ENCODE measurements at places on chromosomes 1 and 21.
A peak's percentile ranks its signal among the peaks of the same experiment; 100 is the strongest.

DNA sequence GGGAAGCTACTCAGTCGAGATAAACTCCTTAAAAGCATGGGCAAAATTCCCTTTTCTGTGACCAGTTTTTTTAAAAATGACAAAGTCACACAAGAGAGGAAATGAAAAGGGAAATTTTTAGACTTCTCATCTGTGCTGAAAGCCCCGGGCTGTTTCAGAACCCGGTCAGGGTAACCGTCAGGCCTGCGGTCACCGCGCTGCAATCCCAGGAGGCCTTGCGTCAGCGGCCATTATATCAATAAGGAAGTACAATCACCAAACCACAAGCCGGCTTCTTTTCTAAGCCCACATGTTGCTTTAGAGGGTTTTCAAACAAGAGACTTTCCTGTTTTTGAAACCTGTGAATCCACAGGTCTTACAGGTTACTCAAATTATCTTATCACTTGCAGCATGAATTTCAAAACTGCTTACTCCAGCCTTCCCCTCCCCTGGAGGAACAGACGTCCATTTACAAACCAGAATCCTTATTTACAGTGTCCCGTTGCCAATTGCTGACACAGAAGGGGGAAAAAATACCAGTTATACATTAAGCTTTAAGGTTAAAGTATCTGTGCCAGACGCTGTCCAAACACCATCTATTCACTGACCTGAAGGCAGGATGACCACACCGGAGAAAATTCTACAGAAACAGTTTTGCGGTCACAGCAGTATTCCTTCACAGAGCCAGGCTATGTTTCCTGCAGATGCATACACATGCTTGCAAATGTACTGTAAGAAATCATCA, 165.3 kb downstream of the TOMM20 start:
- no peak overlapping the region for H3K4me3 ChIP-seq
- H3K36me3 ChIP-seq = no peaks in the 10 kb centered on the region
- peak; percentile 88 for DNase-seq
- no peaks in the 10 kb centered on the region for H3K27me3 ChIP-seq
- peaks cover 69% of the 10 kb centered on the region for H3K4me1 ChIP-seq

GRCh38 chr21:36825658-36826057, 126.7 kb downstream of the SIM2 start:
- H3K27ac ChIP-seq = no peak overlapping the region
- H3K4me1 ChIP-seq = no peaks in the 10 kb centered on the region
- DNase-seq = no peak
- peaks cover 6% of the 10 kb centered on the region for H3K36me3 ChIP-seq

DNA sequence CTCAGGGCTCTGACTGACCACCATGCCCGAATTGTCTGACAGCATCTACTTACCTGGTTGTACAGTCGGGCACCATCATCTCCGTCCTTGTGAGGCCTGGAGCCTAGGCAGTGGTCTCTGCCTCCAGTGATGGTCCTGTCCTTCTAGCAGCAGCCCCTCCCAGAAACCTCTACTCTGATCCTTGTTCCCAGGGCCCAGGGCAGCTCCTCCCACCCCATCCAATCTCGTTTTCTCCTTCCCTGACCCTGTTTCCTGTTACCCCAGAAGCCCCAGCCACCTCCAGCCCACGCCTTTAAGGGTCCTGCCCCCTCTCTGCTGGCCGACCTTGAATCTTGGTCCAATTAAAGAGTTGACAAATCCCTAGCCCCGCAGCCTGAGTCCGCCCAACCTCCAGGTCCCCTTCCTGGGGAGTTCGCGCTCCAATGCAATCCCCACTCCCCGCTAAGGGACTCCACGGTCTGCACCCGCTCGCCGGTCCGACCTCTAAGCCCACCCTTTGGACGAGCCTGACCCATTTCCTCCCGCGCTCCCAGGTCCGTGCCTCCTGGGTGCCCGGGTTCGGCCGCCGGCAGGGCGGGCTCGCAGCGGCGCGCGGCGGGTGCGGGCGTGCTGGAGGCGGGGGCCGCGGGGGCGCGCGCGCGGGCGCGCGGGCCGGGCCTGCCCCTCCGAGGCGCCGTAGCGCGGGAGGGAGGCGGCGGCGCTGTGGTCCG, at the start of gene B4GALT2:
TSS of gene B4GALT2 (plus strand) at position 660 of the 710 bp plus-strand sequence. CDS start 1,951 bp downstream, outside the sequence.
- no peaks in the 10 kb centered on the region for H3K27me3 ChIP-seq
- H3K4me1 ChIP-seq = peaks cover 66% of the 10 kb centered on the region
- peak within 1 kb of the TSS; percentile 83 for H3K4me3 ChIP-seq
- peaks cover 10% of the 10 kb centered on the region for H3K36me3 ChIP-seq
- DNase-seq = peak; percentile 79

DNA sequence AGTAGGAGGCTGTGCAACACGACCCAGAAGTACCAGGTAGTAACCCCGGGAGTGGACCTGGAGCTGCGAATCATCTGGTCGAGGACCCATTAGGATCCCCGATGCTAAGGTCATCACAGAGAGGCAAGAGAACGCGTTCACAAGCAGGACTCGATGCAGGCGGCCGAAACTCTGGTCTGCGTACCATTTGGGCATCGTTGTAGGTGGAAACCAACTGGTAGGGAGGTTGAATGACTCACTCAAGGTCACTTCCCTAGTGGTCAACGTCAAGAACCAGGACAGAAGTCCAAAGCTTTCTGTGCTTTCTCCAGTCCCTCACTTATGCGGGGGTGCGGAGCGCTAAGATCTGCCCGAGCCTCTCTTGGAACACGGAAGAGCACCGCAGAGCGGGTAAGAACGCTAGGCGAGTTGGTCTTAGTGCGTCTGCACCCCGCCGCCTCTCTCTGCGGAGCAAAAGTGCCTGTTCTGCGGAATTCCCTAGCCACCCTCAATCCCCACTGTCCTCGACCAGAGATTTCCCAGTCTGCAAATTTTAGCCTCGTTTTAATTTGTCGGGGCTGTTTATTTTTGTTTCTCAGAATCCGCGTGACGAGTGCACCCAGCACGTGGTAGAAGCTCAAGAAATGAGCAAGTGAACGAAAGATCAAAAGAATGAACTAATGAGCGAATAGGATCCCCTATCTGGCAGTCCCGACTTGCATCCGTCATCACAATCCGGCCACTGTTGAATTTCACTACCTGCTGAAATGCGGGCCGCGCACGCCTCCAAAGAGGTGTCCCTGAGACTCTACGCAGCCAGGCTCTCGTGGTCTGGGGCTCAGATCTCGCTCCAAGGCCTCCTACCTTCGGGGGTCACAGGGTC, 12.2 kb downstream of the HLX start:
- DNase-seq = no peak
- no peaks in the 10 kb centered on the region for H3K36me3 ChIP-seq

DNA sequence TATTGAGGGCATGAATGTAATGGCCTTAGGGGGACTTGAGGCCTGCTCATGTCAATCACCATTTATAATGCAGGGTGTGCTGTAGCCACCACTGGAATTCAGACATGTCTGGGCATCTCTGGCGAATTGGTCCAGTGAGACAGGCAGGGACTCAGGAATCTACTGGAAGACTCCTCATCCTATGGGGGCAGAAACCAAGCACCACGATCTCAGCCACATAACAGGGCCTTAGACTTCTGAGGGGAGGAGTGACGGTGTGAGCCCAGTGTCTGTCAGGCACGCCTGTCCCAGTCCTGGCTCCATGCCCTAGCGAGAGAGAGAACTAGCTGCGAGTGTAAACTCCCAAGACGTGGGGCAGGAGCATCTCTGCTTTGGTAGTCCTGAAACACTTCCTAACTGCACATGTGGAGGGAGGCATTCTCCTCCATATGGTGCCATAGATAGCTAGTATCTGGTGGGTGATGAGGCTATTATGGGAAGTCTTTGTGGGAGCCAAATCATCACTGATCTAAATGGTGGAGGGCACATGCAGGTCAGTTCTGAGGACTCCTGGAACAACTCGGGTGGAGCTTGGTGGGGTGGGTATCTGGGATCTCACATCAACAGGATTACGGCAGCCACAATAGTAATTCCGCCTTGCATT, 29.8 kb upstream of the KIAA0040 start:
- H3K36me3 ChIP-seq = no peaks in the 10 kb centered on the region
- H3K4me3 ChIP-seq = no peak overlapping the region
- no peaks in the 10 kb centered on the region for H3K4me1 ChIP-seq
- DNase-seq = no peak

DNA sequence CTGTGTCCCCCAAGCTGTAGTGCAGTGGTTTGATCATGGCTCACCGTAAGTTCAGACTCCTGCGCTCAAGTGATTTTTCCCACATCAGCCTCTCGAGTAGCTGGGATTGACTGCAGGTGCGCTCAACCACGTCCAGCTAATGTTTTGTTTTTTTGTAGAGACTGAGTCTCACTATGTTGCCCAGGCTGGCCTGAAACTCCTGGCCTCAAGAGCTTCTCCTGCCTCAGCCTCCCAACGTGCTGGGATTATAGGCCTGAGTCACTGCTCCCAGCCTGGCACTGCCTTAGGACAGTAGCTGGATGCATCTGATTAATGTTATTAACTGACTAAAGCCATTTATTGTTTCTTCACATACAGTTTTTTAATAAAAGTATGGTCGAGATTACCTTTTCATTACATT, 40.2 kb downstream of the RNF11 start:
- H3K4me1 ChIP-seq = peaks cover 4% of the 10 kb centered on the region
- no peaks in the 10 kb centered on the region for H3K36me3 ChIP-seq
- no peak for DNase-seq
- H3K4me3 ChIP-seq = no peak overlapping the region
- no peaks in the 10 kb centered on the region for H3K27me3 ChIP-seq

DNA sequence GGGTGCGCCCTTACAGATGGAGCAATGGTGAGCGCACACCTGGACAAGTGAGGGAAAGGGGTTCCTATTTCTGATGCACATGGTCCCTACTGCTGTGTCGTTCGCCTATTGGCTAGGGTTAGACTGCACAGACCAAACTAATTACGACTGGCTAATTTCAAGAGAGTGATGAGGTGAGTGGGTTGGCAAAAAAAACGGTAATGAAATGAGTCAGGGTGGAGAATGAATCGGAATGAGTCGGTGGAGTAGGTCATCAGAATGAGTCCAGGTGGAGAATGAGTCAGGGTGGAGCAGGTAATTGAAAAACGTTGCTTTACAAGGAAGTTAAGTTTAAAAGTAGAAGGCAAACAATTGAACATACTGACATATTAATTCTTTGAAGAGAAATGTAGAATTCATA, 79.8 kb downstream of the WDR4 start:
- no peaks in the 10 kb centered on the region for H3K27me3 ChIP-seq
- no peak overlapping the region for H3K27ac ChIP-seq
- no peaks in the 10 kb centered on the region for H3K4me1 ChIP-seq
- H3K4me3 ChIP-seq = no peak overlapping the region

DNA sequence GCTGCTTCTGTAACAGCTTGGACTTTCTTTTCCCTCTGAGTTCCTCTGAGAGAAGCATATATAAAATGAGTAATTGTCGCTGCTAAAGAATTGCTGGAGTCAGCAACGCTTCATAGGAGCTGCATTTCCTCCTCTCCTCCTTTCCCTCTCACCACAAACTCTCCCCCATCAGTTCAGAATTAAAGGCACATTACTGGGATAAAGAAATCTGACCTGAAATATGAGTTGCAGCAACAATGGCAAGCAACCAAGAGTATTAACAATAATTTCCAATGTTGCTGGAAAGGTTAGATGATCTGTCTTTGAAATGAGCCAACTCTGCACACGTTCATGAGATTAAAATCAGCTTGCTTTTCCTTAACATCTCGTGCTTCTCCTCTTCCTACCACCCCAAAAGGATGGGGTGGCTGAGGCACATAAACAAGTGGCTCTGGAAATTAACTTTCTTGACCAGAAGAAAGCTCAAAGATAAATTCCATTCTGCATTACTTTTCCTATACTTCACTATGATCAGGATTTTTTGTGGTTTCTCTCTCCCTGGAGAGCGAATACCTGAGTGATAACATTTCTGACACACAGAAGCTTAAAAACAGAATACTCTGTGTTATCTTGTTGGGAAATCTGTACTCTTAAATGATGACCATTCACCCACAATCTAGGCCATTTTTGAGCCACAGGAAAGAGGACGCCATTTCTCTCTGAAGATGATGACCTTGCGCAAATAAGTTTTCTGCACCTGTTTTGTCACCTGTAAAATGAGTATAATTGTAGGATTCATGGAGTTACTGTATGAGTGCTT, 90.2 kb downstream of the TGFBR3 start:
- peak overlapping the region; percentile 50 for H3K27ac ChIP-seq
- peaks cover 12% of the 10 kb centered on the region for H3K36me3 ChIP-seq
- no peak overlapping the region for H3K4me3 ChIP-seq
- H3K27me3 ChIP-seq = no peaks in the 10 kb centered on the region

GRCh38 chr1:167555971-167556714, 2.6 kb upstream of the CREG1 start:
- peak; percentile 85 for DNase-seq
- no peak overlapping the region for H3K4me3 ChIP-seq
- no peaks in the 10 kb centered on the region for H3K27me3 ChIP-seq
- H3K4me1 ChIP-seq = peaks cover 21% of the 10 kb centered on the region

GRCh38 chr1:206557636-206558473, 50.5 kb downstream of the RASSF5 start:
- peak overlapping the region; percentile 61 for H3K4me3 ChIP-seq
- DNase-seq = peak; percentile 48
- peak overlapping the region; percentile 82 for H3K27ac ChIP-seq
- H3K4me1 ChIP-seq = peaks cover 78% of the 10 kb centered on the region
- H3K36me3 ChIP-seq = no peaks in the 10 kb centered on the region

DNA sequence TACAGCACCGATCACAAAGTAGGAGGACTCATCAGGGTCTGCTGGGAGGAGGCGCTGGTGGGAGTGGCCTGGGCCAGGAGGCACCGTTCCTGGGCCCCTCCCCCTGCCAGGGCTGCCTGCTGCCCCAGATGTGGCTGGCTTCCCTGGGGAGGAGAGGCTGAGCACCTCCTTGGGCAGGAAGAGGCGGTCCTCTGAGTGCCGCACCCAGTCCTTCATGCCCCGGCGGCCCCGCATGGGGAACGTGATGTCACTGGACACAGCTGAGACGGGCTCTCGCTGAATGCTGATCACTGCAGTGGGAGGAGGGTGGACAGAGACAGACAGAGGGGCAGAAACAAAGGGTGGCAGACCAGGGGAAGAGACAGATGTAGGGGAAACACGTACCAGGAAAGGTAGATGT, 24.8 kb downstream of the ADGRB2 start:
- no peak overlapping the region for H3K4me3 ChIP-seq
- DNase-seq = peak; percentile 73
- no peaks in the 10 kb centered on the region for H3K36me3 ChIP-seq
- H3K4me1 ChIP-seq = peaks cover 7% of the 10 kb centered on the region
- H3K27me3 ChIP-seq = no peaks in the 10 kb centered on the region

DNA sequence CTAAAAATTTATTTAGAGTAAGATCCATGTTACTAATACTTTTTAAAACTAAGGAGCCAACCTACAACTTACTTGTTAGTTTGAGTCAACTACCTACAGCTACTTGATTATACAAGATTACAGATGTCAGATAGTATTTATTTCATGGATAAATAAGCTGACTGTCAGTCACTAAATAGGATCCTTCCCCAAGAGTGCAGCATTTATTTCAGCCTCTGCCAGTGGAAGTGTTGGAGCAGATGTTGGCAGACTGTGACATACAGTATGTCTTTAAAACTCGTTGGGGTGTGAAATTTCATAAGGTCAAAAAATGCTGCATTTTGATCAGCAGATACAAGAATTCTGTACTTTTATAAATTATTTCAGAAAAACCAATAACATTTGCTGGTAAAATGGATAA, 156.2 kb downstream of the AKT3 start:
- H3K4me1 ChIP-seq = no peaks in the 10 kb centered on the region
- H3K36me3 ChIP-seq = peaks cover 6% of the 10 kb centered on the region
- DNase-seq = no peak
- no peak overlapping the region for H3K4me3 ChIP-seq
- H3K27me3 ChIP-seq = no peaks in the 10 kb centered on the region

GRCh38 chr1:64051796-64052195, 151.6 kb upstream of the UBE2U start:
- H3K27me3 ChIP-seq = no peaks in the 10 kb centered on the region
- H3K4me1 ChIP-seq = peaks cover 13% of the 10 kb centered on the region
- H3K4me3 ChIP-seq = no peak overlapping the region

Measured in stomach (tissue), 19 donors.